Stimulated activated CD4-positive, alpha-beta T cell treated with anti-CD3 and anti-CD28 coated beads, Interleukin-12 subunit alpha, Interleukin-12 subunit beta, amount 100 ng/mL, for 48 hours (primary cell): ENCODE measurements at places on chromosomes 12 and 14.

- DNase-seq = no peak
Observed at GRCh38 chr12:97182769-97183168, 275.7 kb downstream of the NEDD1 start.

GRCh38 chr12:39341179-39341578, 101.7 kb downstream of the KIF21A start:
- no peak for DNase-seq

GRCh38 chr12:4943067-4943937, 33.6 kb downstream of the KCNA1 start:
- no peak for DNase-seq

- no peak for DNase-seq
Observed at GRCh38 chr12:132866251-132866828, 21.1 kb downstream of the CHFR start.

DNA sequence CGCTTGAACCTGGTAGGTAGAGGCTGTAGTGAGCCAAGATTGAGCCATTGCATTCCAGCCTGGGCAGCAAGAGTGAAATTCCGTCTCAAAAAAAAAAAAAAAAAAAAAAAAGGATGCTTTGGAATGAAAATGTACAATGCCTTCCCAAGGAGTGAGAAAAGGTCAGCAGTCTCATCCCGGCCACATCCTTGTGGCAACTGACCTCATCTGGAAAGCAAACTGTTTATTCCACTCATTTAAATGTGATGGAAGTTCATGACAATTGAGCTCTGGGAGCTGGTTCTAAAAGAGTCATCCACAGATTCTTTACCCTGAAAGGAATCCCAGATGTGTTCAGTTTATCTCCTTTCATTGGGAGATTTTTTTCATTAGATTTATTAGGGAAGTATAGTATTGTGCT, 19.4 kb upstream of the LIMA1 start:
- DNase-seq = no peak

GRCh38 chr12:30785630-30786029, 30.9 kb upstream of the CAPRIN2 start:
- no peak for DNase-seq

DNA sequence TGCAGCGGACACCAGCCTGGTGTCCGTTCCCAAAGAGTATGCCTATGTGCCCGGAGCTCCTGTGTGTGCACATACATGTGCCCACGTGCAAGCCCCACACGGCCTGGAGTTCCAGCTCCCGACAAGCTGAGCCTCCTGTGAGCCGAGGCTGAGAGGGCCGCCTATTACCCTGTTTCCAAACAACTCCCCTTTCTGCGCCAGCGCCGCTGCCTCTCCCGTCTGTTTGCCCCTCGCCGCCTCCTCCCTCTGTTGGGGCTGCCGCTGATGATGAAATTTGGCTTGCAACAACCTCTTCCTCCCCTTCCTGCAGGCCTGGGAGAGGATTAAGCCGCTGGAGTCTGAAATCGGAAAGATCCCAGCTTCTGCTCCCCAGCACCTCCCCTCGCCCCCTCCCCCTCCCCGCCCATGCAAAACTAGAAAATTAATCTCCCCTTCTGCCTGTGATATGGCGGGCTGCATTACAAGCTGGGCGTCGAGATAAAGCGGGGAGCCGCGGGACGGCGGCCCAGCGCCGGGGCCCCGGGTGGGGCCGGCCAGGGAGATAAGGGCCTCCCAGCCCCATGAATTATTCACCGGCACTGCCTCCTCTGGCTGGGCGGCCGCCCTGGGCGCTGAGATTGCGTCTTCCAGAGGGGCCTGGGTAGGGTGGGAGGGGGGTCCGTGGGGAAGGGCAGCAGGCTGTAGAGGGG, 6.8 kb upstream of the ASIC1 start:
- no peak for DNase-seq

GRCh38 chr14:99387880-99388279, 92.8 kb downstream of the SETD3 start:
- no peak for DNase-seq

- DNase-seq = no peak
Observed at GRCh38 chr14:22472935-22473854, 115.8 kb downstream of the DAD1 start.

- no peak for DNase-seq
Observed at GRCh38 chr14:65377576-65377975, 35.0 kb upstream of the FUT8 start.

GRCh38 chr12:53174881-53175491, 5.5 kb upstream of the ZNF740 start:
- DNase-seq = no peak

- DNase-seq = no peak
Observed at GRCh38 chr14:92236243-92236900, 86.6 kb upstream of the SLC24A4 start.

- DNase-seq = no peak
Observed at GRCh38 chr12:32120419-32120818, 13.8 kb downstream of the BICD1 start.

GRCh38 chr12:22048351-22049041, 2.5 kb downstream of the CMAS start:
- DNase-seq = no peak

DNA sequence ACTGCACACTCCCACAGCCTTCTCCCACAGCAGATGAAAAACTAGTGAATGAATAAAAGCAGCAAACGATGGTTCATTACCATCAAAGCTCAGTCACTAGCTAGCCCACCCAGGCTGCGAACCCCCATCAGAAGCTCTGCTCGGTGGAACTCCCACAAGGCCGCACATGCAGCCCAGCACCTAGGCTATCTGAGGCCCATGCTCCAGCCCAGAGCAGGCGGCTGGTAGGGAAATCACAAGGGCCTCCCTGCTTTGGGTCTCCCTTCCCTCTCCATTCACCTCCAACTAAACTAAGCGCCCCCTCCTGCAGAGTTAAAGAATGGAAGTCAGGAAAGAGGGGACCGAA, 69.0 kb downstream of the ITPK1 start:
- no peak for DNase-seq

DNA sequence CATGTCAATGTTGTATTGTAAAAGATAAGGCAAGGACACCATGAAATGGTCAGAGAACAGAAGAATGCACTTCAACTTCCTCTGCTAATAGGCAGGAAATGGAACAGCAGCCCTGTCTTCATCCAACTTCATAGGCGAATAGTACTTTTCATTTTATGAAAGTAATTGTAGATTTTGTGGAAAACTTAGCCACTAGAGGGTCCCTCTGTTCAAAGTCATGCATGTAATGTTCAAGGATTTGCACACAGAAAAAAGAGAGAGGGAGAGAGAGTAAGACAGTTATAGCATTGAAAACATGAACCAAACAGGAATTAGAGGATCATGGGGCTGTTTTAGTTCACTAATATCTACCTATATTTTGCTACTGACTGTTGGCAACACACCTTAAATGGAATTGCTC, 172.2 kb downstream of the FLRT2 start:
- no peak for DNase-seq

DNA sequence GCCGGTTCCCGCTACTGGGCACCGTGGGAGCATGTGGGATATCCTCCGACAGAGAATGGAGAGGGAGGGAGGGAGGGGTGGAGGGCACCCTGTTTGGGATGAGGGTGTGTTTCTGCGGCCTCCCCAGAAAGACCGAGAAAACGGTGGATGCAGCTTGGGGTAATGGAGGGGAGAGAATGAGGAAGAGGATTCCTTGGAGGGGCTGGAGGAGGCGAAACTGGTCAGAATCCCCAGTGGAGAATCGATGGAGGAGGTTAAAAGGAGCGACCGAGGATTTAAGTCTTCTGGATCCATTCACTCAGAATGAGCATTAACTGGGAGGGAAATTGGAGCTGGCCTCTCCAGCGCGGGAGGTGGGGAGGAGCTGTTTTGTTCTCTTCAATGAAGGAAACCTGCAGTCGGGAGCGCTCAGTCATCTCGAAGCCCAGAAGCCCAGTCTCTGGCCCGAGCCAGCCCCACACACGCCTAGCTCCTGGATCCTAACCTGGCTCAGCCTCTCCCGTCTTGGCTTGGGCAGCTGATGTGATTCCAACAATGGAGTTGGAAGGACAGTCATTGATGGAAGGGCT, 581 bp downstream of the ARG2 start:
- no peak for DNase-seq

GRCh38 chr12:54368025-54368708, 3.9 kb upstream of the GPR84 start:
- DNase-seq = no peak

DNA sequence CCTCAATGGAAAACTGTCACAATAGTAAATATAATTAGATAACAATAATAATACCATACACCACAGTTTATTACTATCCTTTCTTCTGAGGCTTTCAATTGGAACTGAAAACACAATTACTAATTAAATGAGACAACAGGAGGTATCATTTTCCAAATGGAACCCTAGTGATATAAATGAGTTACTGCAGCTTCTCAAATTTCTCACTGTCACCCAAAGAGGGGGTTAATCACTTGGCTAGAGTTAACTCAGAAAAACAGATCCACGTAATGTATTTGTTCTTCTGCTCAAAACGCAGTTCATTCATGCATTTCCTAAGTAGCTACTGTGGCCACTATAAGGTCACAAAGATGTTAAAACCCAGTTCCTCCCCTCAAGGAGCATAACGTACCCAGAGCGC, 120.9 kb upstream of the FOXN3 start:
- no peak for DNase-seq

GRCh38 chr14:35814371-35815005, 5.4 kb upstream of the RALGAPA1 start:
- peak; percentile 91 for DNase-seq

GRCh38 chr12:48105321-48105866, 485 bp downstream of the SENP1 start:
- DNase-seq = no peak

GRCh38 chr12:108827941-108828340, 29.4 kb downstream of the SSH1 start:
- DNase-seq = no peak

DNA sequence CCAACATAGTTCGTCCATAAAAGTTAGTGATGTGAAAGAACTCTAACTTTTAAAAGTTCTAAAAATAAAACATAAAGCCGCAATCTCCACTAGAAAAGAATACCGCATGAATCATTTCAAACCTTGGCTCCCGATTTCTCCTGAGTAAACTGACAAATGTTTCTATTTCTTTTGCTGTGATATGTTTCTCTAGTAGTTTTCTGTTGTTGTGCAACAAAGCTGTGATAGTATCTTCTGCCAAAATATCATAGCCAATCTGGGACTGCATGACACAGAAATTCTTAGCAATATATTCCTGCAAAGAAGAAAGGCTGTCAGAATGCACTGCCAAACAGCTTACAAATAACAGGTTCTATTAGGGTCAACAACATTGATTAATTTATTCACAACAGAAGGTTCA, 174.0 kb downstream of the ITPR2 start:
- DNase-seq = no peak

DNA sequence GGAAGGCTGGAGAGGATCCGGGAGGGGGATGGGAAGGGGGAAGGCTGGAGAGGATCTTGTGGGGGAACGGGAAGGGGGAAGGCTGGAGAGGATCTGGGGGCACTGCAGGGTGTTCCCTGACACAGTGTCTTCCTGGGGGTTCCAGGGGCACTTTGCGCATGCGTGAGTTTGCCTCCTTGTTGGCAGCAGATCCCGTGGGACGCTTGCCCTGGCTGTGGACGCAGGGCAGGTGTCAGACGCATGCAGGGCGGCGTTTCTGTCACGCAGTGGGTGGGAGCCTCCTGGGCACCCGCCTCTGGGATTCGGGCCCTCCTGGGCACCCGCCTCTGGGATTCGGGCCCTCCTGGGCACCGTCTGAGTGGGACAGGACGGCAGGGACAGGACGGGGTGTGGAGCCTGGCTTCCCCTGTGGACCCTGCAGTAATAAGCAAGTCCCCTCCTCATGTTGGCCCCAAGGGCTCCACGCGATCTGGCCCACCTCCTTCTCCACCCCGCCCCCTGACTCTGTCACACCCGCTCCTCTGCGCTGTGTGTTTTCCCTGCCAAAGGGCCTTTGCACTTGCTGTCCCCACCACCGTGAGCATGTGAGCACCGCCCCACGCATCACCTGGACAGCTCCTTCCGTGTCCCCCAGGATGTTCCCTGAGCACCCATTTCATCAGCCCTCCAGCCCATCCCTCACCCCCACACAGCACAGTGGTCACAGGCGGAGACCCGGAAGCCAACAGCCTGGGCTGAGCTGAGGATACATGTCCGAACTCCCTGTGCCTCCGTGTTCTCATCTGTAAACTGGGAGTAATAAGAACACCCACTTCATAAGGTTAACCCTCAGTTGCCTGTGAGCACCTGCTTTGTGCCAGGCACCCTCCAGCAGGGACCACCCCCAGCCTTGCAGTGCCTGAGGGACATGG, 4.4 kb downstream of the MMP17 start:
- no peak for DNase-seq

DNA sequence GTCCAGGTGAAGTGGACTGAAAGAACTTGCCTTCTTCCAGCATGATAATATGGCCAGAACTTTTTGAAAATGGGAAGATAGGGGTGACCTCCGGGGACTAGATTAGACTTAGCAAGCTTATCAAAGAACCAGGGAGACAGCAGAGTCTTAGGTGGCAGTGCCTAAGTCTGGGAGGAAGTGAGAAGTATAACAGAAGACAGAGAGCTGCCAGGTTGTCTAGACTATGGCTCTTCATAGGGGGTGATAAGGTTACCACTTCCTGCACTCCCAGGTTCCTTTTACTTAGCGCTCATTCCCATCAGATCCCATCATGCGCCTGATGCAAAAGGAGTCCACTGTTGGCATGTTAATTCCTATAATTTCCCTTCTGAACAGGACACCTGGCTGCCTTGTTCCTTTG, 69.9 kb downstream of the PLXNC1 start:
- DNase-seq = no peak

DNA sequence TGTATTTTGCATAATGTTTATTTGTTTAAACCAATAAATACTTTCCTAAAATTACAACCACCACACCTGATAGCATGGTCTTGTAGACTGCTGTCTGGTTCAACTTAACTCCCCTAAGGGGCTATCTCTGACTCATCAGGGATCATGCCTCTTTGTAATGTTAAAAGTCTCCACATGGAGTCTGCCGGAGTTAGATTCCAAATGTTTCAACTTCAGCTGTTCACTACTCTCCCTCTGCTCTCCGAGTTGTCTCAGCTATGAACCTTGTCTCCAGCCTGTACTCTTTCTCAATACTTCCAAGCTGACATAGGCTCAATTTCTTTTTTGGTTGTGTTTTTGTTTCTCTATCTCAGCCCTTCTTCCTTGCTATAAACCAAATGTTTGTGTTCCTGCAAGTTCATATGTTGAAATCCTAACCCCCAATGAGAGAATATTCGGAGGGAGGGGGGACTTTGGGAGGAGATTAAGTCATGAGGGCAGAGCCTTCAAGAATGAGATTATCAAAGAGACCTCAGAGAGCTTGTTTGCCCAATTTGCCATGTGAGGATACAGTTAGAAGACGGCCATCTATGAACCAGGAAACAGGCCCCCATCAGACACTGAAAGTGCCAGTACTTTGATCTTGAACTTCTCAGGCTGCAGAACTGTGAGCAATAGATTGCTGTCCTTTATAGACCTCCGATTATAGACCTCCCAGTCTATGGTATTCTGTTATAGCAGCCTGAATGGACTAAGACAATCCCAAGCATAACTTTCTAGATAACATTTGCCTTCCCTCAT, 858.2 kb downstream of the VRK1 start:
- no peak for DNase-seq

GRCh38 chr12:130026608-130027176, 122.9 kb upstream of the TMEM132D start:
- DNase-seq = no peak
